ENCODE measurements at places on chromosomes 6 and 20.

DNA sequence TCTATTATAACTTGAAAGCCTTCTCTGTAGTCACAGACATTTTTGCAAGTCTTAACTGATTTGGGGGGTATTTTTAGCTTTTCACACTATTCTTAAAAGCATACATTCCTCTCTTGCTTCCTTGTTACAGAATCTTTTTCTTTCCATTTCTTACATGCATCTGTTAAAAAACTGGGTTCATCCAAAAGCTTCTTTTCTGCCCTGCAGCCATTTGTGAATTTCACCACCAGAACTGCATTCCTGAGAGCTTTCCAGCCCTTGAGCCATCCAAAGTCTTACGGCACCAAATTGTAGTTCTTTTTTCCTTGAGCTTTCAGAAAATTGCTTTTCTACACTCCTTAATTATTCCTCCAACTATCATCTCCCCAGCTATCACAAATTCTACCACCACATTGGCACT, 19.7 kb upstream of the GSTA4 start:
- DNase-seq: no peak

GRCh38 chr20:61744691-61745396, 320.8 kb downstream of the TAF4 start:
- DNase-seq: no peak

- no peak for DNase-seq
Observed at GRCh38 chr6:33170176-33171015, 21.9 kb downstream of the COL11A2 start.

GRCh38 chr6:116386581-116387299, 16.0 kb downstream of the DSE start:
- no peak for DNase-seq

DNA sequence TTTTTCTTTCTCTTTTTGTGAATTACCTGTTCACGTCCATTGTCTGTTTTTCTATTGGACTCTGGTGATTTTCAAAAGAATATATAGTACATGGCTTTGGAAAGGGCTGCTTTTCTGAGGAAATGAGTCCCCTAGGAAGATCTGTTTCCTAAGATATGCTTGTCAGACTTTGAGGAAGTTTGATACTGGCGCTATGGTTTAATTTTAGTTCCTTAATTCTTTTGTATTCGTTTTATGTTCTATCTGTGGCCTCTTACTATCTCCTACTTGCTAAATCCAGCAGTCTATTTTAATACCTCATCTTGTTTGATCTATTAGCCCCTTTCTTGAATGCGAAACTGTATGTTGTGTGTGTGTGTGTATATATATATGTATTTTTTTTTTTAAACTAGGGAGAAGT, 101.9 kb downstream of the LIN28B start:
- DNase-seq: no peak

GRCh38 chr20:3797226-3797545, 1.1 kb downstream of the CDC25B start:
- DNase-seq: no peak

- DNase-seq: no peak
Observed at GRCh38 chr6:121925534-121926255, 473.8 kb upstream of the HSF2 start.

DNA sequence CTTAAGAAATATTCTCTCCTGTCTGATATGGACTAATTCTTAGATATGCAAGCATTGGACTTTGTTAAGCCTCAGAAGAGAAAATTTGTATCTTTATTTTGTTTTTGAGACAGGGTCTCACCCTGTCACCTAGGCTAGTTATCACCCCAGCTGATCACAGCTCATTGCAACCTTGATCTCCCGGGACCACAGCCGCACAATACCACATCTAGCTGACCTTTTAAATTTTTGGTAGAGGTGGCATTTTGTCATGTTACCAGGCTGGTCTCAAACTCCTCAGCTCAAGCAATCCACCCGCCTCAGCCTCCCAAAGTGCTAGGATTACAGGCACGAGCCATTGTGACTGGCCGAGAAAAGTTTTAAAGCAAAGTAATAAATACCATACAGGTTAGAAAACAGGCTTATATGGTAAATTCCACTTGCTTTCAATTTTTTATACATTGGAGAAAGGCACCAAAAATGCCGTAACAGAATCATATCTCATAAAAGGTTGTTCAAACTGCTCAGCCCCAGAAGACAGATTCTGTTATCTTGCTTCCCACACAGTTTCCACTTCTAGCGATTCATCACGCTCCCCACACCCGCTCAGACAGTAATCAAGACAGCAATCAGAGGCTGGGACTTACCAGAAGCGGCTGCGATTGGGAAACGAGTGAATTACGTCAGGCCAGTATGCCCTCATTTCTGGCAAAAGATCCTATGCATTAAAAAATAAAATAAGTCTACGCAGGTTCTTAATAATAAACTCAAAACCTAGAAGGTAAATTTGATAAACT, 13.8 kb downstream of the RNASET2 start:
- DNase-seq: no peak

- DNase-seq: no peak
Observed at GRCh38 chr6:46677314-46677654, 10.4 kb upstream of the TDRD6 start.

- DNase-seq: no peak
Observed at GRCh38 chr20:50401587-50402418, 108.4 kb upstream of the PTPN1 start.

GRCh38 chr6:154909821-154910220, 85.3 kb upstream of the TIAM2 start:
- DNase-seq: no peak

- no peak for DNase-seq
Observed at GRCh38 chr6:82185948-82186535, 61.5 kb downstream of the IBTK start.

DNA sequence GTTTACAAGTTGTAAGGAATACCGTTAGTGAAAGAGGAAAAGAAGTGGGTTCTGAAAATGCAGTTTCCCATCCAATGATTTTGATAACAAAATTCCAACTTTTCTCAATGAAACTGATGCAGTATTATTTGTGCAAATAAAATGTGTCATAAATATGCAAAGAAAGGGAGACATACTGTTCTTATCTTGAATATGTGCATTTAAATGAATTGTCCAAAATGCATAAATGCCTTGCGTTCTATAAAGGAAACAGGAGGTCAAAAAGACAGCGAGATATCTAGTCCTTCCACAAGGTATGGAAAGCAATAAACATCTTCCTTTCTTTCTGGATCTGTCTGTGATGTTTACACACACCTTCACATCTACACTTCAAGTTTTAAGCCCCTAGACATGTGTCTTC, 54.6 kb upstream of the ISM1 start:
- DNase-seq: no peak

DNA sequence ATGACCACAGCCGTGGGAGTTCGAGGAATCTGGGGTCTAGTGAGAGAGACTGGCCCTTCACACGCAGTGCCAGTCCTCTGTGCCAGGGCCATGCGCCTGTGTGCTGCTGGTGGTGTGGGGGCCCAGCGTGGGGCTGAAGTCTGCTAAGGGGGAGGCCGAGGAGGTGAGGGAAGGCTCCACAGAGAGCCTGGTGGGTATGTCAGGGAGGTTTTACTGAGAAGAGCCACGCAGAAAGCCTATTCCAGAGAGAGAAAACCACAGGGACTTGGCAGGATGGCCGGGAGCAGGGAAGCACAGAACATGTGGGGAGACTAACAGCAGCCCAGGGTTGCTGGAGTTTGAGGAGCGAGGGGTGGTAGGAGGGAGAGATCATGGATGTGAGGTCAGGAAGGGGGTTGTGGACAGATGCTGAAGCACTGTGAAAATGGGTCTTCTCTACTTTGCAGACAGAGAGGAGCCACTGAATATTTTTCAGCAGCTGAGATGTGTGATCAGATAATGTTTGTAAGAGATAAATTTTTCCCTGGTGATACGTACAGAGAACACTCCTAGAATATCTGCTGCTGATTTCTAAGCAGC, 35.3 kb downstream of the DUSP22 start:
- DNase-seq: no peak

GRCh38 chr6:11601776-11602605, 64.4 kb downstream of the TMEM170B start:
- no peak for DNase-seq

GRCh38 chr6:70709826-70710225, 42.1 kb downstream of the SMAP1 start:
- no peak for DNase-seq

GRCh38 chr6:105452924-105453756, 50.3 kb upstream of the PREP start:
- no peak for DNase-seq

DNA sequence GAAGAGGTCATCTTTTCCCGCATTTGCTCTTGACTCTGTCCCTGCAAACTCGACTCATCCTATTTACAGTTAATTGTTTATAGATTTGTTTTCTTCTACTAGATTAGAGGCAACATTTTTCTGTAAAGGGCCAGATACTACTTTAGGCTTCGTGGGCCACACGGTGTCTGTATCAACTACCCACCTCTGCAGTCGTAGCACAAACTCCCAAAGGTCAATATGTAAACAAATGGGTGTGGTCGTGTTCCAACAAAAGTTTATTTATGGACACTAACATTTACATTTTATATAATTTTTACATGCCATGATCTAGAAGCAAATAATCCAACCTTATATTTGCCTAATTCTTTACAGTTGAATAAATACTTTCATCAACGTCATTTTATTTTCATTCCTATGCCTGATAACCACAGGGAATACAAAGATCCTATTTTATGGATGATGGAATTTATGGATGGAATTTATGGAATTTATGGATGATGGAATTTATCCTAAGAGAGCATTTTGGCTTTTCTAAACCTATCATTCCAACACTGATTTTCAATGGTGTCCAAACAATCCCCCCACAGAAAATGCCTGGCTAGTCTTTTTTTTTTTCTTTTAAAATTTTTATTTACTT, 232.8 kb downstream of the MYLK4 start:
- DNase-seq: no peak

DNA sequence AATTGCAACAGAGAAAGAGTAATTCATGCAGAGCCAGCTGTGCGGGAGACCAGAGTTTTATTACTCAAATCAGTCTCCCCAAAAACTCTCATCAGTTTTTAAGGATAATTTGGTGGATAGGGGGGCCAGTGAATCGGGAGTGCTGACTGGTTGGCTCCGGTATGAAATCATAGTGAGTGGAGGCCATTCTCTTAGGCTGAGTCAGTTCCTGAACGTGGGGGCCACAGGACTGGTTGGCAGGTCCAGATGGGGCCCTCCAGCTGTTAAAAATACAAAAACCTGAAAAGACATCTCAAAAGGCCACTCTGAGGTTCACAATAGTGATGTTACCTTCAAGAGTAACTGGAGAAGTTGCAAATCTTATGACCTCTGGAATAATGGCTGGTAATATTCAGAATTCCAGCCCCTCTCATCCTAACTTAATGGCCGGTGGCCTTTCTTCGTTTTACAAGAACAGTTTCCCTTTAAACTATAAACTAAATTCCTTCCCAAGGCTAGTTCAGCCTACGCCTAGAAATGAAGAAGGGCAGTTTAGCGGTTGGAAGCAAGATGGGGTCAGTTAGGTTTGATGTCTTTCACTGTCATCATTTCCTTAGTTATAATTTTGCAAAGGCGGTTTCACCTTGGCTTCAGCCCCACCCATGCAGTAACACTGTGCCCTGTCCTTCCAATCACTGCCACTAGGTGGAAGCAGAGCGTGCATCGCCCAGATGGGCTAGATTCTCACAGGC, 6.8 kb upstream of the MICA start:
- DNase-seq: peak; percentile 88

DNA sequence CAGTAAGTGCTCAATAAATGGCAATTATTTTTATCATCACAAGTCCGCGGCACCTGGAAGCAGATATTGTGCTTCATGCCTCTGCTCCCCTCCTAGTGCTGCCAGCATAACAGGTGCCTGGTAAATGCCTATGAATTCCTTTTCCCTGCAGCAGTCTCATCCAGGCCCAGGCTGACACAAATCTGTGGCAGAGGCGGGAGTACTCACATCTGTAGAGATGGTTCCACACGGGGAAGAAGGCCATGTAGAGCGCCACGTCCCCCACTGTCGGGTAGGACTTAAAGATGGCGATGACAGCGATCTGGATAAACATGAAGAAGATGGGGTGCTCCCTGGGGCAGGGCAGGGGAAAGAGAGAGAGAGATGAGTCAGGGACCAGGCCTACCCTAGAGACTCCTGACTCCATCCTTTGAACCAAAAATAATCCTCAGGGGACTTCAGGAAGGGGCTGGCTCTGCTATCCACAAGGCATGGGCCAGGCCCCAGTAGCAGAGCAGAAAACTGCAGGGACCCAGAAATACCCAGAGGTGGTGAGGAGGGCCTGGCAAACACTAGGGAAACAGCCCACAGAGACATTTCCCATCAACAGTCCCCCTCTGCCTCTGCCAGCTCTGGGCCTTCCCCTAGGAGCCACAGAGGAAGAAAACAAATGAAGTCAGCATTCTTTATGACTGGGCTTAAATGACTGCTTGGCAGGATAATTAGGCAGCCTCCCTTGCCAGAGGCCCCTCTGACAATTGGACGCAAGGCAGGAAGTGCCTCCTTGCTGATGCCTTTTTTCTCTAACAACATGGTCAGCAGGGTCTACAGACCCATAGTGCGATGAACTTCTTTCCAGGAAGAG, 23.0 kb downstream of the MAP1LC3A start:
- DNase-seq: no peak

DNA sequence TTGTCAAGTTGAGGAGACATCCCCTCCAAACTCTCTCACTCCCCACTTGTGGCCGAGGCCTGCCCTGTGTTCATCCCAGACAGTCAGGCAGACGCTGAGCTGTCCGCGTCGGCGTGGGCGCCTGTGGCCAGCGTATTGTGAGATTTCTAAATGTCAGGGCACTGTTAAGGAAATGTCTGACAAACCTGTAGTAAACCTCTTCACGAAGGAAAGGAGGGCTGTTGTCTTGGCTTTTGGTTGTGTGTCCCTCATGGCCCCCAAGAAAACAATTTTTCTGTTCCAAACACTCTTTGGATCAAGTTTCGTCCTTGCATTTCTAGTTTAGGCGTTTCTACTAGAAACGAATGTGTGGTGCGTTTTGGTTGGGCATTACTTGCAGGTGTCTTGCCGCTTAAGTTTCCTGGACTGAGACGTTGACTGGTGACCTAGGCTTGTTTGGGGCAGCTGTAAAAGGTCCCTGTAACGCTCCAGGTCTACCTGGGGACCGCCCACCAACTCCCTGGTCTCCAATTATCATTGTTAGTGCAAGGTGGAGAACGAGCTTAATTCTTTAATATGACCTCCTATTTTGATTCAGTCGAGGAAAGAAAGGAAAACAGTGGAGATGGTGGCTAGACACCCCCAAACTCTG, 8.7 kb upstream of the POU3F2 start:
- DNase-seq: no peak

DNA sequence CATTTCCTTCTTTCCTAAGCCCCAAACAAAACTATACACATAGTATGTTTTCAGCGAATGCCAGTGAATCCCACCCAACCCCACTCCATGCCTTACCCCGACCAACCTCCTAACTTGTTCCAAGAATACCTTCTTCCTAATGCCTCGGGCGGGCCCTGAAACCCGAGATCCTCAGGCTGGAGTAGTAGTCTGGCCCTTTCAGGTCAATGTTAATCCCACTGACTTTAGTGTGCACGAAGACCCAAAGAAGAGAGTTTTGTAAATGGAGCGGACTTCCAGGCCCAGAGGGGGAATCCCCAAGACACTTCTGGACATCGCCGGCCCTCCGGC, 394 bp downstream of the YIPF3 start:
- DNase-seq: no peak

DNA sequence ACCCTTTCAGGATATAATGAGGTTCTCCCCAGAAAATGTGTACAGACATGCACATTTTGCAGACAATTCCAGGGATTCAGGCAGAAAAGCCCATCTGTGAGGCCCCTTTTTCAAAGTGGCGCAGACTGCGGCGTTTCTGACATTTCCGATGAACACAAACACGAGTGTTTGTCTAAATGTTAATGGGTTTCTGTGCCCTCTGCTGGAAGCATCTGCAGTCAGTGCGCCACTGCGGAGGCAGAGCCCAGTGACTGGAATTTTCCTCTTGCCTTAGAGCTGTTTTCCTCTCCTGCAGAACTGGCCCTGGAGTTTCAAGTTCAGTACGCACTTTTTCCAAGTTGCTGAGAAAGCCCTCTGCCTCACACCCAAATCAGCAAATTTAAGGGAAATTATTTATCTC, 15.3 kb downstream of the ANKRD60 start:
- DNase-seq: no peak
